ENCODE measurements at places on chromosomes 5 and 9. TPM values are rescaled to one million over a fixed set of nuclear protein-coding genes. Genes with fewer than 3 reads are reported as not detected.

Gene NDOR1
- 8.2 TPM for total RNA-seq

Gene PCDHA9
- total RNA-seq: 0.07 TPM

Gene FXN
- 11.5 TPM for total RNA-seq

Gene F2R
- 213 TPM for total RNA-seq

Gene PTGS1
- 39.4 TPM for total RNA-seq

Gene TMEM174
- not detected for total RNA-seq

Gene HNRNPH1
- total RNA-seq: 912 TPM

Gene PCDHGA2
- total RNA-seq: 1.1 TPM

Gene OR1L1
- not detected for total RNA-seq

Gene DOK3
- total RNA-seq: 2.8 TPM

Gene C5orf46
- total RNA-seq: not detected

Gene GRIN1
- total RNA-seq: 0.14 TPM

Gene GABRA1
- total RNA-seq: not detected

Gene CER1
- total RNA-seq: not detected

Gene FOXD4L5
- total RNA-seq: not detected

Gene PCDHGA6
- total RNA-seq: 2.1 TPM
